Thyroid gland (tissue), 4 donors: ENCODE measurements at places on chromosomes 7 and 10. TPM values are rescaled to one million over a fixed set of nuclear protein-coding genes. Genes with fewer than 3 reads are reported as not detected.

DNA sequence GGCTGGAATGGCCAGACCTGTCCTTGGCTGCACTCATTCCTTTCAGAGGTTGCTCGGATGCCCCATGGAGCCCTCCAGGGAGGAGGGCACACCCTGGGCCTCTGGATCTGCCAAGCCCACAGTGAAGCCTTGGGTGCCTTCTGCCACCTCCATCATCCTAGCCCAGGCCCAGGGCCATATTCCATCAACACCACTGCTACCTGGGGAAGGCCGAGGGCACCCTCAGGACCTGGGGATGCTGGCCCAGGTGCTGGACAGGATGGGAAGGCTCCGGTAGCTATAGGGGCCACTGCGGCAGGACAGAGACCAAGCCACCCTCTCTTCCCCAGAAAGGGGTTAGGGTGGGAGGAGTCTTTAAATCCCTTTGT, 810 bp downstream of the OPN4 start:
- no peaks in the 10 kb centered on the region for H3K27me3 ChIP-seq
- H3K27ac ChIP-seq: no peak overlapping the region

DNA sequence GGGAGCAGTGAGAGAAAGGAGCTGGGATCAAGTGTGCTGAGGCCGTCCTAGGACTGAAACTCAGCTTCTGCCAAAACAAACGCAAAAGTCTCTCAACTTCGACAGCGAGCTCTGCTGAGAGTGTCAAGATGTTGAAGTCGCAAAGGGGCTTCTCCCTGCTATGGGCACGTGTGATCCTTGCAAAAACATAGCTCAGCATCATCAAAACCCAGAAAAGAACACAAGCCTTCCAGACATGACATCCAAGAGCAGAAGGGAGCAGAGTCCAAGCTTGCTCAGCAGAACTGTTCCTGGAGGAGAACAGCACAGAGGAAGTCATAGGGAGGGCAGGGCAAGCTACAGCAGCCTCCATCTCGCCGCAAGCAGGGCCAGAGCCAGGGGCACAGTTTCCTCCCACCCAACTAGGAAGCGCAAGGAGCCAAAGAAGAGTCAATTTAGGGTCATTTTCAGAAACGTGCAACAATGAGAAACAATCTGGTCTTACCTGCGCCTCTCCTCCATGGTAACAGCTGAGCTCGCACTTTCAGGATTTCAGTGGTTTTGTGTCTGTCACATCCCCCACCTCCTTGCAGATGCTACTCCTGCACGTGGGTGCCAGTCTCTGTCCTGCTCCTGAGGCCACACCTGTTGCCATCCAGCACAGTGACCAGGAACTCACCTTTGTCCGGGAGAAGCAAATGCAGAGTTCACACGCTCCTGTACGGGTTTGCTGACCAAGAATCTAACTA, 113.9 kb downstream of the DIP2C start:
- H3K36me3 ChIP-seq: no peaks in the 10 kb centered on the region
- DNase-seq: no peak
- H3K27ac ChIP-seq: no peak overlapping the region
- H3K27me3 ChIP-seq: no peaks in the 10 kb centered on the region
- no peak overlapping the region for H3K4me3 ChIP-seq

GRCh38 chr7:48309720-48310119, 138.5 kb downstream of the ABCA13 start:
- no peaks in the 10 kb centered on the region for H3K36me3 ChIP-seq
- H3K27me3 ChIP-seq: no peaks in the 10 kb centered on the region
- H3K4me1 ChIP-seq: peaks cover 3% of the 10 kb centered on the region
- no peak overlapping the region for H3K4me3 ChIP-seq

DNA sequence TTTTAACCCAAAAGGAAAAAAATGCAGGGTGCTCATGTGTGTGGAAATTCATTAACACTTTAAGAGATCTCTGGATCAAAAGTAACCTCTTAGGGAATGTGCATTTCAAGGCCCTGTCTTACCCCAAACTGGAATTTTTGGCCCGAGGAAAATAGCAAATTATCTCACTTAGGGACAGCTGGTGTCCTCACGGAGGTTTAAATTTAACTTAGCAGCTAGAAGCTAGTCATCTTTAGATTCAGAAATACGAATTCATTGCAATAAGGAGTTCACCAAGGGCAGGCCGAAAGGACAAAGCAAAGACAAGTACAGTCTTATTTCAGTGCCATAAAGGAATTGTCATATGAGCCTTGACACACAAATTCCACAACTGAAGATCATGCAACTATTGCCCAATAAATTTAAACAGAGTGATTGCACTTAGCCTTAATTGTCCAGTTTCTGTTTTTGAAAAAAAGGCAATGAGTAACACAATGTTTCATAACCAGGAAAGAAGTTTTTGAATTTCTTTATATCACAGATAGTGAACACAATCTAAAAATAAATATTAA, 22.4 kb upstream of the SEMA3C start:
- no peaks in the 10 kb centered on the region for H3K27me3 ChIP-seq
- no peak for DNase-seq
- H3K27ac ChIP-seq: no peak overlapping the region
- H3K36me3 ChIP-seq: no peaks in the 10 kb centered on the region
- H3K4me3 ChIP-seq: no peak overlapping the region
- H3K4me1 ChIP-seq: peaks cover 2% of the 10 kb centered on the region

DNA sequence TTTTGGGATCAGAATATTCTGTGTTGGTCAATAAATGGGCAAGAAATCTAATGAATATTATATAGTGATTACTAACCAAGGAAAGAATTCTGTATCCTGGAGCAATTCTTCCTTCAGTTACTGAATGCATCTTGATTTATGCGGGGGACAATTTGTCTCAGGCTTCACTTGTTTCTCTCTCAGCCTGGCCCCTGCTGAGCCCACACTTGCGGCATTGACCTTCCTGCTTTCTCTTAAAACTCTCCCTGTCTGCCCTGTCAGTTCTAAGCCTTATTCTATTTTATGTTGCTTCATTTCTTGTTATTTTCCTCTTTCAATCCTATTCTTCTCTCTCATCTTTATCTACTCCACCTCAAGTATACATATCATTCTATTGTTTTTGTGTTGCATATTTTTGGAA, 122.1 kb upstream of the TPK1 start:
- H3K27me3 ChIP-seq: no peaks in the 10 kb centered on the region
- no peaks in the 10 kb centered on the region for H3K36me3 ChIP-seq
- H3K27ac ChIP-seq: no peak overlapping the region
- H3K4me3 ChIP-seq: no peak overlapping the region

GRCh38 chr7:4683043-4683883, 1.2 kb downstream of the FOXK1 start:
- H3K4me1 ChIP-seq: peaks cover 33% of the 10 kb centered on the region
- H3K27ac ChIP-seq: peak overlapping the region; percentile 93
- DNase-seq: peak; percentile 22

- no peak for DNase-seq
- peaks cover 21% of the 10 kb centered on the region for H3K4me1 ChIP-seq
- H3K36me3 ChIP-seq: no peaks in the 10 kb centered on the region
- H3K27ac ChIP-seq: peak overlapping the region; percentile 71
Measured at GRCh38 chr7:78437118-78437517, 638.5 kb downstream of the PHTF2 start.

DNA sequence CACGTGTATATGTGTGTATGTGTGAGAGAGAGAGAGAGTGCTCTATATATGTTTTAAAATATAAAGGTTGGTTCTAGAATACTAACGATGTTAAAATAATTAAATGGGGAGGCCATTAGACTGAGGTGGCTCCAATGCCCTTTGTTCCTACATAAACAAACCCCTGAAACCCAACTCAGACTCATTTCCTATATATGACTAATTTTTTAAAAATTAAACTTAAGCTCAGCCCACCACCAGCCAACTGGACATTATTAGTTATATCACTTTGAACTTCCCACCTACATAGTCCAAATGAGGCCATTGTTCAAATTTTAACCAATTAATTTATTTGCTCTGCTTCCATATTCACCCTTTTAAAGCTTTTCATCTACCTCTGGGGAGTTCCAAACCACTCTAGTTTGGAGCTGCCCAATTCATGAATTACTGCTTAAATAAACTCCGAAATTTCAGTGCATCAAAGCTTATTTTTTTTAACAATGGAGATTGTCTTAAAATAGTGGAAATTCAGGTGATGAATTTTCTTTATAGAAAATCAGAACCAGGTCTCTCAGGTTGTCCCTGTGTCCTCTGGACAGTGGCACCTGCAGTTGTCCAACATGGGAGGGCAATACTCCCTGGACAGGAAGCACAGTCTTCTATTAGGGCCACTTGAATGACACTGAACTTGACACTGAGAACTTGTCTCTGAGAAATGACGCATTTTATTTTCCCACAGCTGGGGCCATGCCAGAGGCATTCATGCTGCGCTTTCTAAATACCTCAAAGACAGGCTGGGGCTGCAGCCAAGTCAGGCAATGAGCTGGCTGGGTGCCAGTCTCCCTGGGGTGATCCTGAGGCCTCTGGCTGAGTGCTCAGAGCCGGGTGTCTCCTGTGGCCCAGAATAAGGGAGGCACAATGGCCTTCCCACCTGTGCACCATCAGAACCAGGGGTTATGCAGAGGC, 109.5 kb upstream of the TMEM72 start:
- no peaks in the 10 kb centered on the region for H3K4me1 ChIP-seq
- DNase-seq: peak; percentile 100
- H3K4me3 ChIP-seq: no peak overlapping the region
- H3K27me3 ChIP-seq: no peaks in the 10 kb centered on the region
- peak overlapping the region; percentile 42 for H3K27ac ChIP-seq

GRCh38 chr10:108014902-108015177, 850.3 kb upstream of the SORCS1 start:
- H3K4me1 ChIP-seq: no peaks in the 10 kb centered on the region
- DNase-seq: no peak
- H3K4me3 ChIP-seq: no peak overlapping the region
- no peak overlapping the region for H3K27ac ChIP-seq

- peak; percentile 79 for DNase-seq
- H3K4me3 ChIP-seq: no peak overlapping the region
- no peaks in the 10 kb centered on the region for H3K36me3 ChIP-seq
- H3K27ac ChIP-seq: peak overlapping the region; percentile 66
- H3K27me3 ChIP-seq: no peaks in the 10 kb centered on the region
Measured at GRCh38 chr7:149776289-149776688, 2.9 kb upstream of the ZNF467 start.

GRCh38 chr10:71887743-71888142, 36.7 kb upstream of the PSAP start:
- H3K27ac ChIP-seq: peak overlapping the region; percentile 51
- H3K4me3 ChIP-seq: no peak overlapping the region
- no peaks in the 10 kb centered on the region for H3K27me3 ChIP-seq

Gene ADRA2A
- 5.4 TPM for total RNA-seq

Gene GCK
- total RNA-seq: 0.73 TPM

Gene CEP55
- total RNA-seq: 0.11 TPM

Gene ZWINT
- 4.0 TPM for total RNA-seq

Gene GSAP
- 51.4 TPM for total RNA-seq

Gene CARD11
- total RNA-seq: 1.3 TPM

Gene TCAF1
- total RNA-seq: 55.7 TPM

Gene SPRN
- total RNA-seq: not detected
